HEK293T (cell line): ENCODE measurements at places on chromosomes 12 and 14.

GRCh38 chr14:80110721-80111120 lies 100.6 kb downstream of the DIO2 start:
- no peak for DNase-seq

GRCh38 chr12:65695113-65695865 lies 129.0 kb upstream of the HMGA2 start:
- DNase-seq: no peak

DNA sequence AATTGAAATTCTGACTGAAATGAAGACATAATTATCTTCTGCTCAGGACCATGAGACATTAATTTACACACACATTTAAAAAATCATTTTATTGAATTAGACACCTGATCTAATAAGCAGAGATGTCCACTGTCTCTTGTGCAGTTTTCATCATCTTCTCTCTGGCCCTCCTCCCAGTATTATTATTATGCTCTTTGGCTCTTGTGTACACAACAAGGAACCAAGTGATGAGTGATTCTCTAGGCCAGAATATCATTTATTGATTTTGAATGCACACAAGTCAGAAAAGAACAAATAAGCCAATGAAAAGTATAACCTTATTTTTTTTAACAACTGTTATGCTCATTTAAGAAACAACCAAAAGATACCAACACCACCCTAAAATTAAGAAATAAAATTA lies 244.7 kb upstream of the KRR1 start:
- DNase-seq: no peak

DNA sequence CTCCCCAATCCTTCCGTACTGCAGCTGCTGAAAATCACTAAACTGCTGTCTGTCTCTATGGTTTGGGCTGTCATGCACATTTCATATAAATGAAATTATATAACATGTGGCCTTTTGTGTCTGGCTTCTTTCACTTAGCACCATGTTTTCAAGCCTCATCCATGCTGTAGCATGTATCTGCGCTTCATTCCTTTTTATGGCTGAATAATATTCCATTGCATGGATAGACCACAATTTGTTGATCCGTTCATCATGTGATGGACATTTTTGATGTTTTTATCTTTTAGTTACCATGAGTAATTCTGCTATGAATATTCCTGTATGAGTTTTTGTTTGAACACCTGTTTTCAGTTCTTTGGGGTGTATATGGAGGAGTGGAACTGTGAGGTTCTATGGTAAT lies 32.6 kb upstream of the MED13L start:
- DNase-seq: no peak

DNA sequence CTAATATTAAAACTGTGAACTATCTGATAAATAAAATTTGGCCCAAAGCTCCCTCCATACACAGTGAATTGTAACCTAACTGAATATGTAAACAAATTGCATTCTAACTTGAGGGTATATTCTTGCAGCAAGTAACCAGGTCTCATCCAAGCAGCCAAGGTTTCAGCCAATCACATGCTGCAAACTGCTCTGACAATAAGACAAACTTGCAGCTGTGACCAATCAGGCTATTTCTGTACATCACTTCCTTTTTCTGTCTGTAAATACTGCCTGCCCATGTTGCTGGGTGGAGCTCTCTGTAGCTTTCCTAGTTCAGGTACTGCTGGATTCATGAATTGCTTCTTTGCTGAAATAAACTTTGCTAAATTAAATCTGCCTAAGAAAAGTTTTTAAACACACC lies 499.0 kb downstream of the GALC start:
- no peak for DNase-seq

GRCh38 chr12:92404259-92404894 lies 258.7 kb upstream of the BTG1 start:
- DNase-seq: no peak

DNA sequence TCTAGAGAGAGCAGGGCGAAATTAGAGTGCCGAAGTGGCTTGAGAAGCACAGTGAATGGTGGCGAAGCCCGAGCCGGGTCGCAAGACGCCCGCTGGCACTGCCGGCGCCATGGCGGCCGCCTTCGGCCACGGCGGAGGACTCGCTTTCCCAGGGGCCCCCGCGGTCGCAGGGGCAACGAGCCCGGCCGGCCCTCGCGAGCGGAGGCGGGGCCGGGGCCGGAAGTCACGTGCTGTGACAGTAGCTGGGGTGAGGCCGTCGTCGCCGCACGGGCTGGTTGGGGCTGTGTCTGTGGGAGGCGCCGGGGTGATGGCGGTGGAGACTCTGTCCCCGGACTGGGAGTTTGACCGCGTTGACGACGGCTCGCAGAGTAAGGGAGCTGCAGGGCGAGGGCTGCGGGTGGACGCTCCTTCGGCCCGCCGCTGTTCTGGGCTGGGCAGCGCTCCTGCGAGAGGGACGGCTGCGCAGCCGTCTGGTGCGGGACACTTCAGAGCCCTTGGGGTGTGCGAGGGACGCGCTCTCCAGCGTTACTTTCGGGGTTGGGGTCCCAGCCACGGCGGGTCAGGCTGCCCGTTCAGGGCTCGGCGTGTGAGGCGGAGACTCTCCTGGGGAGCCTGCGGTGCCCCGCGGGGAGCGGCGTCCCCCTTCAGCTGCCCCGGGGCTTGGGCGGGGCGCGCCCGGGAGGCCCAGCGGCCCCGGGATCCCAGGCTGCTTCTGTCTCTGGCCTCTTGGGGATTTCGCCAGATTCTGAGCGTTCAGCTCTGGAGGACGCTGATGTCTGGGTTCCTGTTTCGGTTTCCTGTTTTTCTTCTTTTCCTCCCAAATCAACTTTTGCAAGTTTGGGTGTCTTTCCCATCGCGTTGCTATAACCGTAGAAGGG lies at the start of gene WASHC4:
Gene WASHC4, plus strand, starts transcription at position 238 of the 878 bp plus-strand sequence. Its CDS starts 70 bp downstream, at position 308.
- DNase-seq: peak; percentile 96

DNA sequence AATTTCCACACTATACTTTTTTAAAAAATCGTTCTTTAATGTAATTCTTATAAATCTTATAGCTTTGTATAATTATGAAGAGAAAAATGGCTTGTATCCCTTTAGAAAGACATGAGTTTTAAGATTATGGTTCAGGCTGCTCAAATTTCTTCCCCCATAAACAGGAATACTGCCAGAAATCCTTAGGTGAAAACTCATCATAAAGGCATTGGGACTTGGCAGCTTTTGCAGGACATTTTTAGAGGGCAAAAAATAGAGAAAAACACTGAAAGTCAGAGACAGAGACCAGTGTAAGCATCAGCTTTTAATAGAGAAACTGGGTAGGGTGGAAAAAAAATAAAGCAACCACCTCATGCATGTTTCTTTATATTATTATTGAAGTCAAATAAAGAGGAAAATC lies 29.1 kb downstream of the LRRK2 start:
- DNase-seq: no peak

DNA sequence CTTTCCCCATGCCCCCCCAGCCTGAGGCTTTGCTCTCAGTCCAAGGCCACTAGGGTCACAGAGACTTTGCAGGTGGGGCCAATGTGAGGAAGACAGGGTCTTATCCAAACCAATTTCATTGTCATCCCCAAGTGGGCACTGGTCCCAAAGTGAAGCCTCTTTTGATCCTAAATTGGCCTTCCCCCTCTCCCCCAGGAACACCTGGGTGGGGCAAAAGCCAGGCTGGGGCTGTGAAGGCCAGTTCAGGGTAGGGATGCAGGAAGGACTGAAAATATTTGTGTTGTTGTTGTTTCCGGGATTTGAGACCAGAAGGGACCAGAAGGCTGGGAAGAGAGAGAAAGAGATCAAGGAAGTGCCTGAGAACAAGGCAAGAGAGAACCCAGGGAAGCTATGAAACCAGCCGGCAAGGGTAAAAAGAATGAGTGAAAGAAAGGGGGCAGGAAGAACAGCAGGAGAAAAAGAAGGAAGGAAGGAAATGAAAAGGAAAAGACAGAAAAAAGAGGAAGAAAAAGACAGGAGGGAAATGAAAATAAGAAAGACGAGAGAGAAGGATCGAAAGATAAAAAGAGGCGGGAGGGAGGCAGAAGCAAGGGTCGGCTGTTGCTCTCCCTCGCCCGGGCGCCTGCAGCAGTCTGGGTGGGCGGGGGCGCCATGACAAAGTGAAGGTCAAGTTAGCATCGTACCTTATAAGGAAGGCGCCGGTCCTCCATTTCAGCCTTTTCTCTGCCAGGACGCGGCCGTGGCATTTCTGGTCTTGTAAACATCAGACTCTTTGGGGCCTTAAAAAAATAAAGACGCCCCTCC lies 7.4 kb upstream of the HOXC11 start:
- peak; percentile 46 for DNase-seq

DNA sequence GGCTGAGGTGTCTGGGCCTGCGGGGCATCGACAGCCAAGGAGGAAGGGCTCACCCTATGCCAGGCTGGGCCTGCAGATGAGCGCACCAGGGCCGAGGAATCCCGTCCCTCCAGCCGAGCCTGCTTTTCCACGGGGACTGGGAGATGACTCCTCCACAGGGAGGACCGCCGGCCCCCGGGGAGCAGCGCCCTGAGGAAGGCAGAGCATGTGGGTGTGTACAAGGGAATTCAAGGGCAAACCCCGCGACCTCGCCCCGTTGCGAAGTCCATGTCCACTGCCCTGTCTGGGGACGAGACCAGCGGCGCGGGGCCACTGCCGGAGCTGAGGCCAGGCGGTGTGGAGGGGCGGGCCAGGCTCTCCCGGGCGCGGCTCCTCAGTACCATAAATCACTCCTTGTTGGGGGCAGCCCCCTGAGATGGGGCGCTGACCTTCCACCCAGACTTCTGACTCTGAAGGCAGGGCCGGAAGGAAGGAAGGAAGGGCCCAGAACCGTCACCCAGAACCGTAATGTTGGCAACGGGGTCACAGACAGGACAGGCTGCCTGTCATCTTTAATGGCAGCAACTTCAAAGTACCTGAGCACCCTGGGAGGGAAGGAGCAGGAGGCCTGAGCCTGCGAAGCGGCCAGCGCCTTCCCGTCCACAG lies 52.5 kb downstream of the RNF34 start:
- no peak for DNase-seq

DNA sequence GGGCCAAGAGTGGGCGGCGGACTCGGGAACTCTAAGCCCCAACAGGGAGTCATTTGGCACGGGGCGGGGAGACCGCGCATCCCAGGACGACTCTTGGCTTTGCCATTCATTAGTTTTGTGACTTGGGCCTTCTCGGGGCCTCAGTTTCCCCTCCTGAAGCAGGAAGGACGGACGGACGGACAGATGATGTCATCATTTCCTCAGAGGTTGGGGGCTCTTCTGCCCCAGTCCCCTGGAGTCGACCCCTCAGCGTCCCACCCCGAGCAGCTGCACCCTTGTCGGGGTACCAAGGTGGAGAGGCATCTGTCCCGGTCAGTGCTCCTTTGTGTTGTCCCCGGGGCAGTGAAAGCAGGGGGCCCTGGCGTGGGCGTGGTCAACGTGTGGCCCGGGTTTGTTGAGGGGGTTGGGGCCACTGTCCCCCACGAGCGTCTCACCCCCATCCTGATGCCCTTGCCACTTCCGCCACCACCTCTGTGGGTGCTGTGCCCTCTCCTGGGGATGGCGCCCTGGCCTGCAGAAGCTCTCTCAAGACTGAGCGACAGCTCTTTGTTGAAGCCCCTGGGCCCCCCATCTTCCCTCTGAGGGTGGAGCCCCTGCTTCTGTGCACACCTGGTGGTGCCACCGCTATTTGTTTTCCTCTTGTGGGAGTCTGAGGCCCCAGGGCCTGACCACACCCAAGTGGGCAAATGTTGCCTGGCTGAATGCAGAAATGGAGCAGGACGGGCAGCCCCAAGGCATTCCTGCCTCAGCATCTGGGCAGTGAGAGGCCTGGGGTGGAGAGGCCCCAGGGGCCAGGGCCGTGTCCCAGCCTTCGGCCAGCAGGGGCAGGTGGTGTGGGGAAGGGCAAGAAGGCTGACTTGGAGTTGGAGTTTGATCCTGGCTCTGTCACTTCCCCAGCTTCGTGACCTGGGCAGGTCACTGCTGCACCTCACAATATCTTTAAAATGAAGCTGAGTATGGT lies 896 bp downstream of the HHIPL1 start:
- no peak for DNase-seq

- peak; percentile 73 for DNase-seq
These were observed 13.4 kb upstream of the ALDH2 start for GRCh38 chr12:111753144-111753881.

- no peak for DNase-seq
These were observed 263.9 kb downstream of the KTN1 start for GRCh38 chr14:55843718-55844403.

GRCh38 chr12:39440101-39440500 lies 2.8 kb downstream of the KIF21A start:
- no peak for DNase-seq

- no peak for DNase-seq
These were observed 379.0 kb downstream of the NOVA1 start for GRCh38 chr14:26218861-26219260.

- DNase-seq: no peak
These were observed 2.5 kb downstream of the HVCN1 start for GRCh38 chr12:110686294-110686903.

DNA sequence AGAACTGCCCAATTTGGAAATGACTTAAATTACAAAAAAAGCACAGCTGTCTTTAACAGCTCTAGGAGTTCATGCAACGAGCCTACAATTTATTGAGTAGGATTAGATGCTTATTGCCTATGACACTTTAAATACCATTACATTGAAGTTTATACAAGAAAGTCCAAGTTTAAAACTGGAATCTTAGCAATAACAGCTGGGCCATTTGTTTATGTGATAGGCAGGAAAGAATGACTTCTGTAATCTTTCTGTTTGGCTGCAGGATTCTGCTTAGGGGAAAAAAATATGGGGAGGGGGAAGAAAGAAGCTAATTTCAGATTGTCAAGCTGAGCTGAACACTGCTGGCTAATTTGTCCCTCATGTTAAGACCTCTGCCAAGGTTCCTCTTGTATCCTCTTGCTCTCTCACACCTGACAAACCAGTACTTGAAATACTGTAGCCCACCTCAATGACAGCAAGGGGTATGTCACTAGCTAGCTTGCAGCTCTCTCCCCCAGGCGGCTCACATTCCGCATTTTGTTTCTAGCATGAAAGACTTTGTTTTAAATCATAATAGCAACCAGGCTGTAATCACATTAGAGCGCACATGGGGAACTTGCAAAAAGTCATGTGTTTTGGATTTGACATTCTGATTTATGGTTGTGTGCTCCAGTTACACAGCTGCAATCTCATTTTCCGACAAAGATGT lies 384.8 kb downstream of the BMP4 start:
- DNase-seq: no peak

DNA sequence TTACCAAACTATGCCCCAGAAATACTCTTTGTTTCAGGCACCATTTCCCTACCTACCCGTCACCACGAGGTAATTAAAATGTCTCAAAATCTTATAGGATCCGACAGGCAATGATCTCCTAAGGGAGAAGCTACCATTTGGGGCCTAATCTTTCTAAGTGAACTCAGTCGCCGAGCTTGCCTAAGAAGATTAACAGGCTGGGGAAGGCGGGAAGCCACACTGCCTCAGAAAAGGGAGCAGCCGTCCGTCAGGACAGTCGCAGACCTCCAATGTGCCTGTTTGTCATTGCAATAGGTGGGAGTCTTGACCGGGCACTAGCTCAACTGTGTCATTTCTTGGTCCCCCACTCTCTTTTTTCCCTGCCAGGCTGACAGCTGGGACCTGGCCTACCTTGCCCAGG lies 4.6 kb downstream of the TTC7B start:
- DNase-seq: no peak

DNA sequence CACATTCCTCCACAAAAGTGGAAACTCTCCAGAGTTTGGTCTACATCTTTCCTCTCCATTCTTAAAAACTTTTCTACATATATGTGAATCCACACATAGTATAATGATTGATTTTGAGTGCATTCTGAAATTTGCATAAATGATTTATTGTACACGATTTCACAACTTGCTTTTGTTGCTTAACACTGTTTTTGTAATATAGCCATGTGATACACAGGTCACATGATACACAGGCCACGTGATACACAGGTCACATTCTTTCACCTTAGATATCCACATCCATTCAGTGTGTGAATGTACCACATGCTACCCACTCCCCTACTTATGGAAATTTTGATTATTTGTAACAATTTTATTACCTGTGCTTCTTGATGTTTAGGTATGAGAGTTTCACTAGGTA lies 319.1 kb downstream of the ZFP36L1 start:
- DNase-seq: no peak
